NCI-H2081 treated with DMSO at 0.1 percent for 48 hours (cell line): ENCODE measurements at places on chromosomes 3 and 15.

GRCh38 chr3:188286087-188286513, 132.1 kb downstream of the LPP start:
- no peak for DNase-seq

GRCh38 chr3:157086060-157086750, 73.7 kb downstream of the CCNL1 start:
- DNase-seq, result no peak

GRCh38 chr3:177231242-177231641, 34.0 kb upstream of the TBL1XR1 start:
- no peak for DNase-seq

- DNase-seq, result no peak
Observed at GRCh38 chr15:78620527-78621421, at the start of gene CHRNA3. TSS of gene CHRNA3 (minus strand) at chr15:78620996. CDS start at chr15:78620794, 202 bp downstream.

DNA sequence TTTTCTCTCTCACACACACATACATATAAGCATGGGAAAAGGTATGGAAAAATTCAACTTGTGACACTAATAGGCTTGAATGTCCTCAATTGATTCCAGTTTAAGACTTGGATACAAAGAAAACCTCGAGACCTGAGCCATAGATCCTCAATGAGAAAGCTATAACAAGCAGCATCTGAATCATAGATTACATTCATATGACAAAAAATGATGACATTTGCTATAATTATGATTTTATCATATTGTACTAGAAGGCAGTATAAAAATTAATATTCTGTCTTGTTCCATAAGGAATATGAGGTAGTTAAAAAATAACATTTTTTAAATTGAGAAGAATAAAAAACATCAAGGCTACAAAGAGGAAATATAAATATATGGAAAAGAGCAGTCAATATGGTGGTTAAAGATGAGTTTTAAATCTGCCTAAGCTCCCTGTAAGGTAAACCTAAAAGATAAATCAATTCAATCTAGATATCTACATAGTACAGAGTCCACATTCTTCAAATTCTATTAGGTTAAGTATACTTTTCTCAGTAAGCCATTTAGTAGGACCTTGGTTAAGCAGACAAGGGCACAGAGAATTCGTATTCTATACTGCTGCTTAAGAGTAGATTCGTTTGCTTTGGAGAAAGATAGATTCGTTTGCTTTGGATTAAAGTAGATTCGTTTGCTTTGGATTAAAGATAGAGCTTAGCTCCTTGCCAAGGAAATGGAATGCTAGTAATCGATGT, 175.7 kb downstream of the STAG1 start:
- DNase-seq, result no peak

- no peak for DNase-seq
Observed at GRCh38 chr3:15316998-15317435, 15.4 kb downstream of the SH3BP5 start.

- DNase-seq, result no peak
Observed at GRCh38 chr15:100973351-100974111, 54.4 kb downstream of the LRRK1 start.

DNA sequence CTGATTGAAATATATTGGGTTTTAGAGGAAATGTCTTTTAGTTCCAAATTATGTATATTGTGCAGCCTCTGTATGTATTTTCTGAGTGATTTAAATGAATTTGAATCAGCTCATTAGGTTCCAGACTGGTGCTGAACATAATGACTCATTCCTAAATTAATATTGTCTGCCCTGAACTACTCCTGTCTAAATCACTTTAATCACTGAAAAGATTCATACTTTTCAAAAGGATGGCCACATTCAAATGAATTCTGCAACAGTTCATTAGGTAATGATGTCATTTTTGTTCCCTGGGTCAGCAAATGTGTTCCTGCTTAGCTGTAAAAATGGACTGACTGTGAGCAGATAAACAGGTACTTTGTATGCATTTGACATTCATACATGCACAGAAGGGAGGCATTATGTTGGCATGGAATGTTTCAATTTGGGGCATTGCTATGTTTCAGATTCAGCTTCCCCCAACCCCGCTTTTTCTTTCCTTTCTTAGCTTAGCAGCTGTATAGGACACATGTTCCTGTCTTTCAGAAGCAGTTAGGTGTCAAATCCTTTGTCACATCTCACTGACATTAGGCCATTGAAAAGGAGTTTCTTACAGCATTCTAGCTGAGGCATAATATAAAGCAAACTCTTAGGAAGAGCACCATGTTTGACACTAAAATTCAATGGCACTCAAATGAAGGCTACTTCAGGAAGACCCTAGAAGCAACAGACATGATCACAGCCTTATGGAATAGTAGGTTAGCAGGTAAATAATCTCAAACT, 318.5 kb upstream of the ARPP21 start:
- no peak for DNase-seq

GRCh38 chr15:64807051-64807749, 18.2 kb downstream of the PIF1 start:
- DNase-seq, result no peak

- no peak for DNase-seq
Observed at GRCh38 chr3:51269466-51269865, 115.6 kb upstream of the MANF start.

DNA sequence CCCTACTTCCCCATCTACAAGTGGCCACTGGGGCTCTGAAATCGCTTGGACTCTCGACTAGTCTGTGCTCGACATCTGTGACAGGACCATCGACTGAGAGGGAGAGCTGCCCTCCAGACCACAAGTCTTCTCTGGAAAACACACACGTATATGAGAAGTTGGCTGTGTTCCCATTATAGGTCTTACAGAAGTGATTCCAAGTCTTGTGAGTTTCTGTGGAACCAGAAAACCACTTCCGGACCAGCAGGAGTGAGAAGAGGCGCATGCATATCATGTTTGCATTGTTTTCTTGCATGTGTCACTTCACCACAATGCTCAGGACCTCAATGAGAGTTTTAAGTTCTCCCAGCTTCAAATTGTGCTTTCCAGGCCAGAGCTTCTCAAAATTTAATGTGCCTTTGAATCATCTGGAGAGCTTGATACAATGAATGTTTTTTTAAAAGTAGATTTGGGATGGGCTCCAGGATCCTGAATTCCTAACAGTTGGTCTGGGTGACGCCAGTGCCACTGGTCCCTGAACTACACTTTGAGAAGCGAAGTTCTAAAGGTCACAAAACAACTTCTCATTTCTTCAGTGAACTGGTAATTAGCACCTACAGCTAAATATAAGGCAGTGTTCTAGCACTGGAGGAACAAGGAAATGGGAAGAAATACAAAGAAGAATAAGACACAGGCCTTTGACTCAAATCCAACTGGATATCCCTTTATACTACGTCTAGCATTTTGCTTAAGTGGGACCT, 15.7 kb downstream of the LIPC start:
- no peak for DNase-seq

GRCh38 chr15:70088887-70089691, 8.6 kb downstream of the TLE3 start:
- DNase-seq, result no peak

GRCh38 chr3:196082619-196082971, 705 bp upstream of the TFRC start:
- DNase-seq, result no peak

DNA sequence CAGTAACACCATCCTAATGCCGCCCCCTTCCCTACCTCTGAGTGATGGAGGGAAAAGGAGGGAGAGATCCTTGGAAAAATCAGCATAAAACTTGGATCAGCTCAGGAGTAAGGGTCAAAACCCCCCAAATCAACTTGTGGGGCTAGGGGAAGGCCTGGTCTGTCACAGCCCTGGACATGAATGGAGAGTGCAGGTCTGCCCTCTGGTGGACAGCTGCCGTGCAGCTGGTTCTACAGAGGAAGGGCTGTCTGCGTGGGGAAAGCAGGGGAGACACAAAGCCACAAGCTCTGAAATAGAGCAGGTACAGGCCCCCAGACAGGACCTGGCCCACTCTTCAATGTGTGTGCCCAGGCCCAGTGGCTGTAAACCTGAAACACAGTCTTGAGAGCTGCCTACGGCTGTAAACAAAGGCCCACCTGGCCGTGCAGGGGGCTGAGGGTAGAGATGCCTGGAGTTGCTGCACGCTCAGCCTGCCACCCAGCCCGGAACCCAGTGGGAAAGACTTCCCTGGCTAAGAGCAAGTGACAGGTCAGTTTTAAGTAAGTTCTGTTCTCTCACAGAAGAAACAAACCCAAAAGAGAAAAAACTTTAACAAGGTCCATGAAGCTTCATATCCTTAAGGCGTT, 16.4 kb downstream of the CLK3 start:
- no peak for DNase-seq

DNA sequence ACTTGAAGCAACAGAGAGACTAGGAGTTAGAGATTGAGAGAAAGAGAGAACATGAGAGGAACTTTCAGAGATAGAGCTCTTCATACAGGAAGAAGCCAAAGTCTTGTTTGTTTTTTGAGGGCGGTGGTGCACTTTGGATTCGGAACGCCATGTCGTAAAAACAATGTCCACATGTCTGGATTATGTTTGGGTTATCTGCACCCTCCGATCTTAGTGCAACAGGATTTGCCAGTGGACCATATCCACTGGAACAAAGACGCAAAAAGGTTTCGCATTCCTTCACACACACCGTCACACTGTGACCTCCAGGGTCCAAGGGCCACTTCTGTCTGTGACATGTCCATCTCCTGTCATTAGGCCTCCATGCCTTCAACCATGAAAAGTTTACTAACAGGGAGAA, 141.8 kb upstream of the ATP11B start:
- no peak for DNase-seq

GRCh38 chr15:34065261-34065660, 26.3 kb upstream of the AVEN start:
- DNase-seq, result no peak

GRCh38 chr3:183188895-183189462, 26.4 kb upstream of the LAMP3 start:
- no peak for DNase-seq

DNA sequence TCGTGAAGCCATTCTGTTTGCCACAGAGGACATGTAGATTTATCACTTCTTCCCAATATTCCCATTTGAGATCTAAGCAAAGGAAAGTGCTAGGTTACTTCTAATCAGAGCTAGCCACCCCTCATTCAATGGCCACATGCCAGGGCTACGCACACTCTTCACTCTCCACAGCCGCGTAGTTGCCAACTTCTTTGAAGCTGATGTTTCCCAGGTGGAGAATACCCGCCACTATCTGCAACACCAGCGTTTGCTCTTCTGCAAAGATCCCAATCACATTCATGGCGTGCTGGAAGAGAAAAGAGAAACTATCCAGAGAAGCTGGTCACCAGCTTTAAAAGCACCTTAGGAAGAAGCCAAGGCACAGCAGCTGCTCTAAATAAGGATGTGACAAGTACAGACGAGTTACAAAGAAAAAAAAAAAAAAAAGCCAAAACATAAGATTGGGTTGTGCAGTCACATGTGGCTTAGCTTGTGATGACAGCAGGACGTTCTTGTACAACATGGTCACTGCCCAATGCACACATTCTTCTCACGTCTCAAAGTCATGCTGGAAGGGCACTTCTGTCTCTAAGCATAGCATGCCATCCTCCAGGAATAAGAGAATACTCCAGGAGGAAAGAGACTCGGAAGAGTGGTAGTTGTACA, 16.4 kb downstream of the LDHAL6B start:
- no peak for DNase-seq

GRCh38 chr15:23397779-23398178, 43.2 kb downstream of the GOLGA8S start:
- no peak for DNase-seq
